Subcutaneous adipose tissue (tissue), 4 donors: ENCODE measurements at places on chromosomes 16 and 17. TPM values are rescaled to one million over a fixed set of nuclear protein-coding genes. Genes with fewer than 3 reads are reported as not detected.

Gene RSKR
- total RNA-seq: 9.0 TPM

Gene MFSD6L
- total RNA-seq: not detected

Gene EVI2B
- 115 TPM for total RNA-seq

Gene TNFSF12
- total RNA-seq: 56.5 TPM

Gene ADGRG1
- total RNA-seq: 92.5 TPM

Gene HYDIN
- total RNA-seq: 1.5 TPM

Gene COPZ2
- total RNA-seq: 103 TPM

Gene C16orf92
- total RNA-seq: not detected

Gene BCL6B
- 12.1 TPM for total RNA-seq

Gene PITPNM3
- total RNA-seq: 0.34 TPM

Gene GNAO1
- 0.51 TPM for total RNA-seq

Gene CCL17
- not detected for total RNA-seq

Gene CHD9NB
- 0.51 TPM for total RNA-seq

Gene CTNS
- total RNA-seq: 28.2 TPM

Gene KRT25
- total RNA-seq: not detected

Gene SMIM36
- not detected for total RNA-seq

Gene MAPT
- total RNA-seq: 5.3 TPM

Gene CAPNS2
- total RNA-seq: 3.2 TPM

Gene SNAI3
- 1.8 TPM for total RNA-seq

Gene THAP11
- total RNA-seq: 35.4 TPM

Gene DPEP2NB
- not detected for total RNA-seq

Gene CLEC19A
- not detected for total RNA-seq

Gene EPOP
- 0.49 TPM for total RNA-seq

Gene CACNG3
- total RNA-seq: not detected

Gene ABCA9
- 85.8 TPM for total RNA-seq

Gene SYCE1L
- total RNA-seq: 0.68 TPM

Gene KCNAB3
- total RNA-seq: 0.51 TPM

Gene PRPSAP1
- 77.2 TPM for total RNA-seq

Gene CDC6
- 0.22 TPM for total RNA-seq

Gene COX6A2
- total RNA-seq: not detected

Gene CD300H
- not detected for total RNA-seq

Gene SAMD14
- total RNA-seq: 0.34 TPM

Gene CCL8
- not detected for total RNA-seq

Gene NPB
- not detected for total RNA-seq

Gene KRT9
- not detected for total RNA-seq

Gene SEPTIN12
- not detected for total RNA-seq

Gene GP1BA
- total RNA-seq: not detected

Gene CRHR1
- total RNA-seq: not detected

Gene KRT17
- not detected for total RNA-seq

Gene SLFN14
- not detected for total RNA-seq
